Stimulated activated CD4-positive, alpha-beta T cell treated with anti-CD3 and anti-CD28 coated beads, TNF-alpha, amount 100 ng/mL, for 1 hour (primary cell): ENCODE measurements at places on chromosomes 5 and 9.

- no peak for DNase-seq
Measured at GRCh38 chr5:53071738-53072137, 37.8 kb downstream of the MOCS2 start.

DNA sequence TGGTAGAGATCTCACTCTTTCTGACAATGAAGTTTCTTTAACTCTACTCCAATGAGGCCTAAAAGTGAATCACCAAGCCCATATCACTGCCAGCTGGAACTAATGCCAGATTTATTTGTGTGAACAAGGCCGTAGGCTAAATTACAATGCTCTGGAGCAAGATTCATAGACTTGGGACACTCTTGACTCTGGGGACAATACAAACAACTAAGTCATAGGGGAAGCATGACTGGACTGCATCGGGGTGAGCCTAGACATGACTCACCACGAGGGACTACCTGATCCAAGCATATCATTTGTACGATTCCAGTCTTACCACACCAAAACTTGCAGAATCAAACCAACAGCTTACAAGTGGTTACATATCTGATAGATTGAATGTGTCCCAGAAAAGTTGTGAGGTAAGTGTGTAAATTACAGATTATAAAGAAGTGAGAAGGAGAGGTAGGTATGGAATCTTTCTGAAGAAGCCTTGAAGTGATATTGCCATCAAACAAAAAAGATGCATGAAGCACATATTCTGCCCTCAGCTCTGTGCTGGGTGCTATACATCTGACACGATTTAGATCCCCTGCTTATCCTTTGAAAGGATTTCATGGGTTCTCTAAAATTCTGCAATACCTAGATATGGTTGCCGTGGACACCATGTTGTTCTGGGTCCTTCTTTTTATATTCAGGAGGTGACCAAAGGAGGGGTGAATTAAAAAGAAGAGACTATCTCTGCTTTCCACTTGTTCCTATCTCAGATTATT is 199.3 kb upstream of the PDE4D start:
- no peak for DNase-seq

DNA sequence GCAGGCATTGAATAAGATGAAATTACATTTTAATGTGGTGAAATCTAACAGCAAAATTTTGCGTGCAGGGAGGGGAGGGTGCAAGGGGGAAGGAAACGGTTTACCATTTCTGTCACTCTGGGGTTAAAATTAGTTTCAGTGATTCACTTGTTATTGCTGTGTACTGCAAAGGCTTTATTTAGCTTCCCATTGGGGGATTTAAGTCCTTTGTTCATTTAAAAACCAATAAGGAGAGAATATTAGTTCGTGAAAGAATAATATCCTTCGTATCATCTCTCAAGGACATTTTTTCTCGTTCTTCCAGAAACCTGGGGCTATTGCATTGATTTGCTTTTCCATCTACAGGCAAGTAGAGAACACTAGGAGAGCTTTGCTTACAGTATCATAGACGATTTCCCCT is 667.8 kb upstream of the RGMB start:
- no peak for DNase-seq

- no peak for DNase-seq
Measured at GRCh38 chr5:129459777-129460671, at the start of gene ADAMTS19. Gene ADAMTS19 (plus strand): TSS chr5:129460298. CDS start chr5:129460392, 94 bp downstream.

- DNase-seq: no peak
Measured at GRCh38 chr9:114849450-114849849, 43.6 kb upstream of the TNFSF15 start.

GRCh38 chr9:94937214-94937903 is 210.9 kb downstream of the AOPEP start:
- no peak for DNase-seq

GRCh38 chr5:110716247-110717245 is 9.9 kb downstream of the TMEM232 start:
- DNase-seq: no peak

- no peak for DNase-seq
Measured at GRCh38 chr9:70618784-70619183, 204.3 kb upstream of the KLF9 start.

DNA sequence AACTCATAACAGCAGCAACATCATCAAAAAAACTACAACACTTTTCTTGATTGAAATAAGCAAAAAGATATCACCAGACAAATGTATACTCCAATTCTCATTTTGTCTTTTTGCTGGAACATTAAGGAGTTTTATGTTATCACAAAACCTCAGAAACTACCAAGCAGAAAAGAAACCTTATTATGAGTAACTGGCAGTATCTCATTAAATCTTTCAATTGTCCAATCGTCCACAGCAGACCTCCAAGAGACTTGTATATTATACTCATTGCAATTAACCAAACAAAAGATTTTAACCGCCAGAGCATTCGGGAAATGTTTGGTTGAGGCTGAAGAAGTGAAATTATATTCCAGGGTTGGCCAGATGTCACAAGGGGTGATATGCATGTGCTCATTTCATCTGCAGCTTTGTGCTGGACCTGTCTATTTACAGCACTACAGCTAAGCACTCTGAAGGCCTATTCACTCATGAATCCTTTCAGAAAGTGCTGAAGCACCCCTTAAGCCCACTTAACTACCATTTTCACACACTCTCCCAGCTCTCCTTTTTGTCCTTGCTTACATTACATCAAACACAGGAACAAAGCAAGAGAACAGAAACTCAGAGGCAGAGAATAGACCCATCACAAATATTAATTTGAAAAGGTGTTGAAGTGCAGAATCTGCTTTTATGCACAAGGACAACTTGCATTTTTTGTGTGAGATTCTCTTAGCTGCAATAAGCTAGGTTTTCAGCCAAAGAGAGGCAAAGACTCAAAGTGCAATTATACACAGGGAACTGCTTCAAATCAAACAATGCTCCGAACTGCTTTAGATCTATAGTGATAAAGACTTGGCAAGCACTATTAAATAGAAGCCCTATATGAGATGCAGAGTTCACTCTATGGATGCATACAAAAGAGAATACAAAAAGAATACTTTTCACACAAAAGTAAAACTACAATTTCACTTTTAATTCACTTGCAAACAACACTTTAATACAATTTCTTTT is 150.4 kb upstream of the POU5F2 start:
- no peak for DNase-seq

- DNase-seq: no peak
Measured at GRCh38 chr5:150294551-150295071, 5.0 kb upstream of the CAMK2A start.

- DNase-seq: peak; percentile 51
Measured at GRCh38 chr5:142095651-142096330, 12.8 kb upstream of the NDFIP1 start.

DNA sequence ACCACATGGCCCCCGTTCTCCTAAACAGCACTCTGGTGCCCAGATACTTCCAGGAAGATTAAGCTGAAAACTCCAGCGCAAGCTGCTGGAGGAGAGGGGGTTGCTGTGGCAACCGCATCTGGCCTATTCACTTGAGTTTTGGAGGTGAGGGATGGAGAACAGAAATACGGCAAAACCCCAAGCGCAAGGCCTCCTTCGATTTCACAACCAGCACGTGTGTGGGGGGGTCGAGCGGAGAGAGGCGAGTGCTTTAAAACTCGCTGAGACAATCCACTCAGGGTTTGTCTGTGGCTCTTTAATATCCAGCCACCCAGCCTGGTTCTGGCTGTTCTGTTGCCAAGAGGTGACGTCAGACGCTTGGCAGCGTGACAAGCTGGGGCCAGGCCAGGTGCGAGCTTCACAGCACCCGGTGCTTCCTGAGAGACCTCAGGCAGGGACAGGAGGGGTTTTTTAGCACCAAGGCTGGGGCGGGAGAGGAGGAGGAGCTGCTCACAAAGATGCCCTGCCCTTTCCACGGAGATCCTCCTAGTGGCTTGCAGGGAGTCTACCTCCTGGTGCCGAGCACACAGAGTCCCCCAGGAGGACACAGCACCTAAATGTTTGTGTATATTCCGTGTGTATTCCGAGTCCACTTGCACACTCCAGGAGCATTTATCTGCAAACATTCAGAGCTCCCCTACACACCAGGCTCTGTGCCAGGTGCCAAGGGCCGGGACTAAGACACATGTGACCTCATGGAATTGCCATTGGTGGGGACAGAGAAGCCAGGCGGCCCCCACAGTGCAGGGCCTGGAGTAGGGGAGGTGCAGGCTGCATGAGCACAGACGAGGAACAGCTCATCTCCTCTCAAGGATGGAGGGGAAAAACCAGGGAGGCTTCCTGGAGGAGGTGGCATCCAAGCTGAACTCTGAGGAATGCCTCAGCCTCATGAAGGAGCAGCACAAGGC is 194.6 kb downstream of the OLFM1 start:
- DNase-seq: no peak

GRCh38 chr5:72064801-72065570 is 42.3 kb upstream of the MAP1B start:
- no peak for DNase-seq

DNA sequence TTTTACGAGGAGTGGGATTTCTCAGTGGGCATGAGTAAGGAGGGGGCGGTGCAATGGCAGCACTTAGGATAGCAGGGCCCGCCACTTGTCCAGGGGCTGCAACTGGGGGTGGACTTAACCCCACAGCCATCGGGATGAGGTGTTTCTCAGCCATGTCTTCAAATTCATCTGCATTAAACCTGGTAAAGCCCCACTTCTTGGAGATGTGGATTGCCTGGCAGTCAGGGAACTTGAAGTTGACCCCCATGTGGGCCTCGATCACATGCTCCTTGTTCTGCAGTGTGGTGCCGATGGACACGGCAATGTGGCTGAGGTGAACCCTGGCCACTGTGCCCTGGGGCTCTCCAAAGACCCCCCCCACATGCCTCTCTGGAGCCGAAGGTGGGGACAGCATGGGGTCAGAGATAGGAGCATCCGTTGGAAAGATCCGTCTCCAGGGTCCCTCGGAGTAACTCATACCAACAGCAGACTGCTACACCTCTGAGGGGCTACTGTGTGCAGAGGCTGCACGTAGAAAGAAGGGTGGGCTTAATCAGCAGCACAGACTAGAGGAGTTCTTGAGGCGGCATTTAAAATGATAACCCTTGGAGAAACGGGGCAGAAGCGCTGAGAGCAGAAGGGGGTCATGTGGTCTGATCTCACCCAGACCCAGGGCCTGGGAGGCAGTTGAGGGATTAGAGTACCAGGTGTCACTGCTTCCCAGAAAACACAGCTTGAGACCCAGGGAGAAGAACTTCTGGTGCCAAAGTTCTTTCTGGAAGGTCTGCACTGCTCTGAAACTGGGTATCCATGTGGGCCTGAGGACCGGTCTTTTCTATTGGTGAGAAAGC is 141.4 kb downstream of the MTX3 start:
- DNase-seq: no peak

DNA sequence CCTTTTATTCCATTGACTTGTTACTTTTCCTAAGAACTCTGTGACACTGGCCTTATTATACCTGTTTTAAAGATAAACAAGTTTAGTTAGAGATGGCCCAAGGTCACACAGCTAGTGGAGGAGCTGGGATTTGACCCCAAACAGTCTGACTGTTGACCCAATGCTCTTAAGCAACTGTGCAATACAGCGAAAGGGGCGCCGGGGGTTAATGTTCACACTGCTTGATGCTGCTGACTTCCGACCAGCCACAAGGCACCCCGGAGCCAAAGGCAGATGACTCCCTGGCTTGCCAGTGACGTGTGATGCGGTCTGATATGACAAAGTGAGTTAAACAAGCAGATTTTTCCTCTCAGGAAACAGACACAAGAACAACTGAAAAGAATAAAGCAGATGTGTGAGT is 23.9 kb downstream of the PIK3R1 start:
- peak; percentile 54 for DNase-seq

DNA sequence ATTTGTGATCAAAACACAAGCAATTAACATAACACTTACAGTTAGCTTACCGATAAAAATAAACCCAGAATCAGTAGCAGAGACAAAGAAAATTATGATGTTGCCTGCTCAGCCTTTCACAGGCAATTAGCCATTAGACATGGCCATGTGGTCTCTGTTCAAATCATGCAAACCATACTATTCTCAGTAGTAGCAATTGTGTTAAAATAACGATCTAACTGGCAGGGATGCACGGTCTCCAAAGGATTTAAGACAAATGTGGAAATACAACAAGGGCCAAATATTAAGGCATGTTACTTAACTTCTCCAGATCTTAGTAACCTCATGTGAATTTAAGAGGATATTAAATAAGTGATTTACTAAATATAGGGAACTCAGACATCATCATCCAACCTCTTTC is 59.5 kb downstream of the PTBP3 start:
- DNase-seq: no peak

- DNase-seq: no peak
Measured at GRCh38 chr5:140000332-140000731, 42.8 kb downstream of the NRG2 start.

DNA sequence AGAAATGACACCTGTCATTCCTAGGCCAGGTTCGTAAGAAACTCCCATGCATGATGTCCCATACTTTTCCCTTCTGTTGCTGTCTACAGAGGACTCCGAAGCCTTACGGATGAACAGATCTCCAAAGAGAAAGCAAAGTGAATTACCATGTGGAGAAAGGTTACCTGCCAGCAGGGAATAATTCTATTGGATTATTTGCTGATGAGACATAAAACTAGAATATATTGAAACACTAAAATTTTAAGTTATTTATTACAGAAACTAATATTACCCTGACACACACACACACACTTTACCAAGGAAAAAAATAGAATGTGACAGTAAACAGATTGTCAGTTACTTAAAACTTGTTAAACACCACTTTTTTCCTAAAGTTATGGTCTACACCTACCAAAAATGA is 452.7 kb upstream of the DAB2 start:
- DNase-seq: no peak

- no peak for DNase-seq
Measured at GRCh38 chr9:84953797-84954705, 284.5 kb downstream of the NTRK2 start.

DNA sequence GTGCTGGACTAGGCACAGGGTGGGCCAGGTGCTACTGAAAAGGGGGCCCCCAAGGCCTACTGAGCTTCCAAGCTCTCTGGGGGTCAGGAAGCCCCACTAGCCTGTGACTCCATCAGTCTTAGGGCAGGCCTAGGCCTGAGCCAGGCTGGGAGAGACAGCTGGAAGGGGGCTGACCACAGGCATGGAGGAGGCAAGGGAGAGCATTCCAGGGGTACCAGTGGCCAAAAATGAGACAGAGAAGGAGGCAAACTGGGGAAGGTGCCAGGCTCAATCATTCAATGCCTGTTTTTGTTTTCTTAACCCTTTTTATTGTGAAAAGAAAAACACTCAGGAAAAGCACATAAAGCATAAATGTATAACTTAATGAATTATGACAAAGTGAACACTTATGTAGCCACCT is 26.2 kb upstream of the TCF7 start:
- no peak for DNase-seq

- DNase-seq: no peak
Measured at GRCh38 chr9:122036408-122036807, 56.7 kb downstream of the TTLL11 start.

DNA sequence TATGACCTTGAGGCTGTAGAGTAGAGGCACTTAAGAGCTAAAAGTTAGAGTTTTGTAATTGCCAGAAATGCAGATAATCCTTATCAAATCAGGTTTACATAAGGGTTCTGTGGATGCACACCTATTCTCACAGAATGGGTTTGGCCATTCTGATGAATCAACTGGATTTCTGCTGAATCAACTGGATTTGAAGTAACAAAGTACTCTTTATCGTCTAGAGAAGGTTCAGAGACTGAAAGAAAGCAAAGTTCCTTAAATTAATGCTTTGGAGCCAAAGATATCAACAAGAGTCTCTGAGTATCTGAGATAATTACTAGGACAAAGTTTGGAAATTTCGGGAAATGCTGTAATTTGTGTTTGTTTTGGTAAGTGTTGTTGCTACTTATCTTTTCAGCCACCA is 669.6 kb upstream of the ZNF608 start:
- DNase-seq: no peak

GRCh38 chr9:80233906-80234305 is 662.1 kb downstream of the TLE4 start:
- no peak for DNase-seq
